Vagina (tissue), 2 donors: ENCODE measurements at places on chromosomes 6 and 20.

DNA sequence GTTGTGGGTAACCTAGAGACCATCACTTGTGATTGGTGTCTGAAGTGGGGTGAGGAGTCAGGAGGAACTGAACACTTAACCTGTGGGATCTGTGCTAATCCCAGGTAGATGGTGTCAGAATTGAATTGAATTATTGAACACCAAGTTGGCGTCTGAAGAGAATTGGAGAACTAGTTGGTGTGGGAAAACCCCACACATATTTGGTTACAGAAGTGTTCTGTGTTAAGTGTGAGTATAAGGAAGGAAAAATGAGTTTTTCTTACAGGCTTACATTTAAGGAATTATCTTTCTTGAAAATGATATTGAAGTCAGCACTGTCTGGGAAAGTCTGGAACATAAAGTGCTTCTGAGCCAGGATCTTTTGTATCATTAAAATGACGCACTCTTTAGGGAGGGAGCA, 182.9 kb upstream of the ECI2 start:
- no peak for DNase-seq

GRCh38 chr6:39553029-39553428, 172.2 kb downstream of the KIF6 start:
- no peak for DNase-seq

- DNase-seq = no peak
Observed at GRCh38 chr20:21397341-21398108, at the start of gene NKX2-4. Gene NKX2-4 (minus strand): TSS chr20:21397526. CDS start chr20:21397399, 127 bp downstream.

- no peak for DNase-seq
Observed at GRCh38 chr6:141938664-141939063, 194.1 kb upstream of the GJE1 start.

DNA sequence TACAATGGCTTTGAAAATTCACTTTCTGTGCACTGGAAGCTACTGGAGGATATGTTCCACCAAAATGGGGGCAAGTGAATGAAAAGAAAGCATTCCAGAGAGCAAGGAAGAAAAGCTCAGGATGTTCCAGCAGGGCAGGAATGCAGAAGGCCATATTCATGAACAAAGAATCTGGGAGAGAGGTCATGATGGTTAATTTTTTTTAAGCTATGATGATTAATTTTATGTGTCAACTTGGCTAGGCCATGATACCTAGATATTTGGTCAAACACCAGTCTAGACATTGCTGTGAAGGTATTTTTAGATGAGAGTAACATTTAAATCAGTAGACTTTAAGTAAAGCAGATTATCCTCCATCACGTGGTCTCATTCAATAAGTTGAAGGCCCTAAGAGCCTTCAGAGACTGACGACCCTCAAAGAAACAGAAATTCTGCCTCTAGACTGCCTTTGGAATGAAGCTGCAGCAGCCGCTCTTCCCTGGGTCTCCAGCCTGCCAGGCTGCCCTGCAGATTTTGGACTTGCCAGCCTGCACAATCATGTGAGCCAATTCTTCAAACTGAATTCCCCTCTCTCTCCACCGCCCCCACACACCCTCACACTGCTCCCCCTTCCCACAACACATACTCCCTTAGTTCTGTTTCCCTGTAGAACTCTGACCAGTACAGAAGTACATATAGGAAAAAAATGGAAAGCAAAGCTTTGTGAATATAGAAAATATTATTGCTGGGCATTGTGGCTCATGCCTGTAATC, 20.1 kb upstream of the GCM1 start:
- DNase-seq = no peak

DNA sequence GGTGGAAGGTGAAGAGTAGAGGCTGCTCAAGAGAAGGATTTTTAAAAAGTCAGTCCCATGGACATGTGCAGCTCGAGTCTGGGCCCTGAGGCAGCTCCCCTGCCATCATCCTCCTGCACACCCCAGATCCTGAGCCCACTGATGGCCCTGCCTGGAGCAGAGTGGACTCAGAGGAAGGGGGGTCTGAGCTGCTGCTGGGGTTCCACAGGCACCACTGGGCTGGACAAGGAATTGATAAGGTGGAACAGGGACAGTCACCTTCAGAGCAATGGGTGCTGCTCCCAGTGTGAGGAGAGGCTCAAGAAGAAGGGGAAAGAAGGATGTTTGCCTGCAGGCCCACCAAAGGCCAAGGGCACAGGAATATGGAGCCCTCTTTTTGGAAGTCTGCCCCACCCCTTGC, 6.2 kb downstream of the ULBP2 start:
- no peak for DNase-seq
